ENCODE measurements at places on chromosomes 7 and 10.
A peak's percentile ranks its signal among the peaks of the same experiment; 100 is the strongest.

GRCh38 chr7:14839307-14839706 lies 63.2 kb downstream of the DGKB start:
- DNase-seq, result no peak

- no peak for DNase-seq
These were observed 49.9 kb upstream of the STEAP1B start for GRCh38 chr7:22549667-22550513.

DNA sequence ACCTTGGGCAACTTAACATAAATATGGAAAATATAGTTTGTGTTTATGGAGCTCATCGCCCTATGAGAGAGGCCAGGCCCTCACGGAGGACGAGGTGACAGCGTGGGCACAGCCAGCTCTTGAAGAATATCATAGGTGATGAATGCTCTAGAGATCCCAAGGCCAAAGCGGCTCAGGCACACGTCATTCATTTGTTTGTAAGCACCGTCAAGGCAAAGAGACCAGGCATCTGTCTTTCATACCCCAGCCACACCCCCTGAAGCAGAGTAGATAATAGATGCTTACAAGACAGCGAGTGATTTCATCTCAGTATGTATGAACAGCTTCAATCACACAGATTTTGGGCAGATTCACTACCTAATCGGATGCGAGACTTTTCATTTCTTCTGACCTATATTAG lies 242.1 kb upstream of the C7orf33 start:
- no peak for DNase-seq

GRCh38 chr7:132847376-132847775 lies 234.5 kb downstream of the CHCHD3 start:
- no peak for DNase-seq

- no peak for DNase-seq
These were observed 17.5 kb upstream of the CHST3 start for GRCh38 chr10:71946700-71947099.

- DNase-seq, result no peak
These were observed 108.9 kb downstream of the GRID1 start for GRCh38 chr10:86257683-86258082.

DNA sequence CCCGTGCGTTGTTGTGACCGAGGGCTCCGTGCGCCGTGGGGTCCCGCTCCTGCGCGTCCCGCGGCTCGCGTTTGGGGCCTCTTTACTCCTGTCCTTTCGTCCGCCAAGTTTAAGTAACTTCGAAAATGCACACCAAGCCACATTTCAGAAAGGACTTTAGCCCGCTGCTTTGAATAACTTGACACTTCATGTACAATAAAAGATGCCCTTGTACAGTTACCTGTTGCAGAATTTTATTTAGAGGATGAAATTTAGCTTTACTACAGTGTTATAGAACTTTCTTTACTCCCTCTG lies 459 bp downstream of the SUGCT start:
- DNase-seq, result peak; percentile 20

DNA sequence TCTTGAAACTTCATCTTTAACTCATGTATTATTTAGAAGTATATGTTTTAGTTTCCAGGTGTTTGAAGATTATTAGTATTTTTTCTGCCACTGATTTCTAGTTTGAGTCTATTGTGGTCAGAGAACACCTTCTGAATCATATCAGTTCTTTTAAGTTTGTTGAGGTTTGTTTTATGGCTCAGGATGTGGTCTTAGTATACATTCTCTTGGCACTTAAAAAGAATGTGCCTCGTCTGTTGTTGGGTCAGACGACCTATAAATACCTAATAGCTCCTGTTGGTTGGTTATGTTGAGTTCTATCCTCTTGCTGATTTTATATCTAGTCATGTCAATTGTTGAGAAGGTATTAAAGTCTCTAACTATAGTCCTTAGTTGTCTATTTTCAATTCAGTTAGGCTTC lies 15.9 kb downstream of the TDRD1 start:
- no peak for DNase-seq

- peak; percentile 89 for DNase-seq
These were observed 115.0 kb downstream of the EGFR start for GRCh38 chr7:55133630-55134358.

DNA sequence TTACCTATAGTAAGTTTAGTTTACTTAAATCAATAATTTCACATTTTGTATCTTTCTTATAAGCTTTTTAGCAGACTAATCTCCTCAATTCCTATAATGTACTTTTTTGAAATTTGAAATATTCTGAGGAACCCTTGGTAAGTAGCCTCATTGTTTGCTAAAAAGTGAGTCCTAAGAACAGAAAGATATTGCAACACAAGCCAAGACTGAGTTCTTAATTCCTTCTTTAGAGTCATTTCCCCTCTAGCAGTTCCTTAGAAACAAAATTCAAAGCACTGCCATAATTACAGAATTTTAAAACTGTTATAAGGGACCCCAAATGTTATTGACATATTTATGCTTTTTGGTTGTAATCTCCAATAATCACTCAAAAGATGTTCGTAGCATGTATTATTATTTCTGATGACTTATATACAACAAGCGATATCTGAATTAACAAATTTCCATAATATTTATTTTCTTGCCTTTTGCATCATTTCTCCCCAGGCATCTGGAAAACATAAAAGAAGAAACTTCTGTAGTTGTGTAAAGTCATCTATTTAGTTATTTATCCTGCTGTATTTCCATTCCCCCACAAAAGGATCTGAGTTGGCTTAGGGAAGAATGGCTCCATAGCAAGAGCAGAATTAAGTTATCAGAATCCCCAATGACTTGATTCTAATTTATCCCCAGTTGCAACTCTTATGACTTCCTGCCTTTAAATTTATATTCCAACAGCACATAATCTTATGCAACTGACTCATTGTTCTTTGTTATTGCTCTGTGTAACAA lies 67.8 kb downstream of the TMEM26 start:
- no peak for DNase-seq

DNA sequence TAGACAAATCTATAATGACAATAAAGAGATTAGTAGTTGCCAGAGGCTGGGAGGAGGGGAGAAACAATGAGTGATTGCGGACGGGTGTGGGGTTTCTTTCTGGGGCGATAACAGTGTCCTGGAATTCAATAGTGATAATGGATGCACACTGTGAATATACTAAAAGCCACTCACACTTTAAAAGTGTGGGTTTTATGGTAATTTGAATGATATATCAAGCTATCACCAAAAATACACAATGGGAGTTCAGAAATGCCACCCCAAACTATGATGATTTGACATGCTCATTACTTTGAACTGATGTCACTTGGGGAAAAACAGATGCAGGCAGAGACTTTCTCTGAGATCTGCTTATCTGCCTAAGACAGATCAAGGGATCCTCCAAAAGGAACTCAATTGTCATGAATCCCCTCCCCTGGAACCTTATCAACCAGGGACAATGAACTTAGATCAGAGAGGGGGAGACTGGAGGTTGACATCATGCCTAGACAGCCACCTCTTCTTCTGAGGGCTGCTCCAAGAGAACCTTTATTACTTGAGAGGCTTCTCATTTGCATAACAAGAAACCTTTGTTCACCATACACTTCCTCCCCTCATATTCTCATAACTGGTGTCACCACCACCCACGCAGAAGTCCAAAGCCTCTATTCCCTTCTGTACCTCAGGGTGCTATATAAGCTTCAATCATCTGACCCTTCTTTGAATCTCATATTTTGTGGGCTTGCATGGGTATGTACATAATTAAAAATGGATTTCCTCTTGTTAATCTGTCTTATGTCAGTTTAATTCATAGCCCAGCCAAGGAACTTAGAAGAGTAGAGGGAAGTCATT lies 14.8 kb upstream of the ZC3HAV1 start:
- DNase-seq, result no peak

DNA sequence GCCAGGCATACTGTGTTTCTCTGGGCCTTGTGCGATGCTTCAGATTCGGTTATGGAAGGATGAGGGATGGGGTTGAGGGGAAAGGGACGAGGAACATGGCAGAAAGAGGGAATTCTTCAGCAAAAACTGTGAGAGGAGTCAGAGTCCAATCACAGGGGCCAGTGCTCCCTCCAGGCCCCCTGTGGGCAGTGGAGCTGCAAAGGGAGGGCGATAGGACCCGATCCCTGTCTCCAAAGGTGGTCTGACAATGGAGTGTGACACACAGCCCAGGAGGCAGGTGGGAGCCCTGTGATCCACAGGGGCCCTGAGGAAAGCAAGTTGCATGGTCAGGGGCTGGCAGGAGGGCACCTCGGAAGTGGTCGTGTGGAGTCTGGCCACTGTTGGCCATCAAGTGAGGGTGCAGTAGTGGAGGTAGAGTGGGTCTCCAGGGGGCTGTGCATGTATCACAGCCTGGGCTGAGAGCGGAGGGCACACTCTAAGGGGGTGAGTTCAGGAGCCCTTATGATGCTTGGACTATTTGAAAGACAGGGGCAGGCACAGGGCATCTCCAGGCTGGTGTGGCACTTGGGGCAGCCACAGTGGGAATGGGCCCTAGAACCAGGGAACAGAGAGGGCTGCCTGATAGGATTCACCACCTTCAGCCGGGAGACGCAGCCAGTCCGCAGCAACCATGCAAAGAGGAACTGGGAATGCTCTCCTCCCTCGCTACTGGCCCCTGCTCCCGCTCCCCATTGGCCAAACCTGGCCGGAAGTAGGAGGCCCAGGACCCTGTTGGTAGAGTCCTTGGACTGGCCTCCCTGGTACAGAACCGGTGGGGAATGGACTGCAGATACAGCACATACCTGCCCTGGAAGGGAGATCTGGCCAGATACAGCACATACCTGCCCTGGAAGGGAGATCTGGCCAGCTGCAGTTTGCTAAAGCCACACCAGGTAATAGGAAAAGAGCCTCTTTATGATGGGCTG lies 115.9 kb downstream of the ADCY1 start:
- DNase-seq, result no peak
